ENCODE measurements at places on chromosomes 5 and 9.

DNA sequence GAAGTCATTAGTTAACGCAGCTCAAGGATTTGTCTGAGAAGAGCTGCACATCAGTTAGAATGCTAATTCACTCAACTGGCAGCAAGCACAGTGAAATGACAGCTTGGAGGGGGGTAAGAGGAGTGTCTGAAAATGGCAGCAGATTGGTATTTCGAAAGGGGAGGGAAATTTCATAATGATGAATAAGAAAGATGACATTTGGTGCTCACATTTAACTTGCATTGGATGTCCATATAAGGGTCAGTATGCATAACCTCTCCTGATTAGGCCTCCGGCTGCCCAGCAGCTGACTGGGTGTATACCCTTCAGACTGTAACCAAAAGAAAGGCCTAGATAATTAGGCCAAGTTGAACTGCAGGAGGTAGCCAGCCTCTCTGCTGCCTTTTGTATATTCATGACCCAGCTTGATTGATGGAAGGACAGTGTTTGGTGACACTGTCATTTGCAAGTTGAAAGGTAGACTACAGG, 131.0 kb downstream of the PBX3 start:
- DNase-seq: no peak

- DNase-seq: no peak
Observed at GRCh38 chr5:111453747-111454146, 58.6 kb downstream of the STARD4 start.

DNA sequence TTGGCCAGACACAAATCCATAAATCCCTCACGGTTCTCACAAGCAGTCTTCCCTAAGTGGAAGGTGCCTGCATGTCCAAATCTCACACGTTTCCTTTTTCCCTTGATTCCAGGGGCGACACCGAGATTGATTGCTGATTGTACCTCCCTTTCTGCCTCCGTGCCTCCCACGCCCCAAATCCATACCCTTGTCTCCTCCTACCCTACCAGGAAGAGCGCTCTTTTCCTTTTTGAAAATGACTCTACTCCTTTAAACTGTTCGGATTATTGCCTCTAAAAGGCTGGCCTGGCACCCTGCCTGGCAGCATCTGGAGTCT, 4.5 kb downstream of the STC2 start:
- DNase-seq: no peak

DNA sequence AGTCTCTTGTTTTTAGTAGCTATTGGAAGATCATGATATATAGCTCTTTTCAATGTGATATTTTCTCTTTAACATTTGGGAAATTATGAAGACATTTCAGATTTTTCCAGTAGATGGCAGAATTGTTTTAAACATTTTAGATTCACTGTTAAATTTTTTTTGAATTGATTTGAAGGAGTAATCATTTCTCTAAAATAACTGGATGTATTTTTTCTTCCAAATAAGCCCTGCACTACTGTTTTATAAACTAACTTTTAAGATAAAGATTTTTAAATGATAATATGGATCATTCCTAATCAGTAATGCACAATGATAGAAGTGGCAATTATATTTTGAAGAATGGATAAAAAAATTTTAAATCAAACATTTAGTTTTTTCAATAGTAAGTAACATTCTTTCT, 14.2 kb downstream of the NDUFAF2 start:
- no peak for DNase-seq

GRCh38 chr9:96168882-96169281, 133.1 kb downstream of the HSD17B3 start:
- no peak for DNase-seq

- no peak for DNase-seq
Observed at GRCh38 chr5:6749026-6749716, 35.9 kb downstream of the TENT4A start.

- DNase-seq: no peak
Observed at GRCh38 chr5:178334861-178335260, 102.3 kb upstream of the PHYKPL start.

DNA sequence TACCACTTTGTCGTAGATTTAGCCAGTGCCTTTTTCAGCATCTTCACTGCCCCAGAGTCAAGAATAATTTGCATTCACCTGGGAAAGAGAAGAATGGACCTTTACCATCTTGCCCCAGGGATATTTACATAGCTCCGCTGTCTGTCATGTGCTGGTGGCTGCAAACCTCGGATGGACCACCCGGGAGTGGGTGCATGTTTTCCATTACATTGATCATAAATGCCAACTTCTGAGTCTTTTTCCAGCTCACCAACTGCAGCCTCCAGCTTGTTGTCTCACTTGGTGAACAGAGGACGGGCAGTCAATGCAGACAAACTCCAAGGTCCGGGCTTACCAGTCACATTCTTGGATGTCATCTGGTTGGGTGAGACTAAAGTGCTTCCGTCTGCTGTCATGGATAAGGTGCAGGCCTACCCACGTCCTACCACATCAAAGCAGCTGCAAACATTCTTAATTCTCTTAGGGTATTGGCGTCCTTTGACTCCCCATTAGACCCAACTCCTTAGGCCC, 155.8 kb upstream of the APC start:
- DNase-seq: no peak

GRCh38 chr5:156991714-156992113, 28.7 kb upstream of the TIMD4 start:
- DNase-seq: no peak

Measured in activated CD8-positive, alpha-beta memory T cell treated with anti-CD3 and anti-CD28 coated beads for 1 hour (primary cell).